Calu3 (cell line): ENCODE measurements at places on chromosomes 1 and 21. TPM values are rescaled to one million over a fixed set of nuclear protein-coding genes. Genes with fewer than 3 reads are reported as not detected.

GRCh38 chr1:225711236-225711937 lies 58.5 kb upstream of the ENAH start:
- DNase-seq: no peak

GRCh38 chr1:105608713-105609112 lies 1447.8 kb upstream of the PRMT6 start:
- DNase-seq: no peak

DNA sequence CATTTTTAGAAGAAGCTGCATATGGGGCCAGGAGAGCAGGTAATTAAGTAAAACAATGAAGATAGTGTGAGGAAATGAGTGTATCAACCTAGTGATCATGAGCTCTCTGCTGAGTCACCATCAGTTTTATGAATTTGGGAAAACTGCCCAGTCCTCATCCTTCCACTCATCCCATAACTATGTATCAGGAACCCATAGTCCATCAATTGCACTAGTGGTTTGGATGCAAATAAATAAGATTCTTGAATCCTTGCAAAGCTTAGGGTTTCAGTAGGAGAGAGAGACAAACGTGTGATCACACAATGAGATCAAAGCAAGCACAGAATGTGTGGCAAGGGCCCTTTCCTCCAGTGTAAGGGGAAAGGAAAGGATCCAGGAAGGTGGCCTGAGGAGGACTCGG lies 145.6 kb downstream of the ZZZ3 start:
- no peak for DNase-seq

KCNT2 gene
- total RNA-seq: 2.4 and 3.3 TPM in 2 replicates
